ENCODE measurements at places on chromosomes 13 and 19.

DNA sequence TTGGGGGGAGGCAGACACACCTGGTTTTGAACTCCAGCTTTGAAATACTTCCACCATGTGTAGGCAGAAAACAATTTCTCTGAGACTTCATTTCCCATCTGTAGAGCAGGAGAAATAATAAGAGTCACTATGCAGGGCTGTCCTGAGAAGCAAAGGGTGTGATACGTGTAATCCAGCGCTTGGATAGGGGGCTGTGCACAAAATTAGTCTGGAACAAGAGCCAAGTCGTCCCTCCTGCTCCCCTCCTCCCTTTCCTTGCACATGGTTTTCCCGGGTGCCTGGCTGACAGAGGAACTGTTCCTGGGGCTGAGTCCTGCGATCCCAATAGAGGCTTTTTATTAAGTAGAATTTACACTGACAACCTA, 29.6 kb upstream of the UBE2L5 start:
- H3K4me3 ChIP-seq, result no peak overlapping the region
- H3K4me1 ChIP-seq, result peaks cover 75% of the 10 kb centered on the region
- DNase-seq, result no peak
- peak overlapping the region; percentile 8 for H3K27ac ChIP-seq
- H3K27me3 ChIP-seq, result no peaks in the 10 kb centered on the region

DNA sequence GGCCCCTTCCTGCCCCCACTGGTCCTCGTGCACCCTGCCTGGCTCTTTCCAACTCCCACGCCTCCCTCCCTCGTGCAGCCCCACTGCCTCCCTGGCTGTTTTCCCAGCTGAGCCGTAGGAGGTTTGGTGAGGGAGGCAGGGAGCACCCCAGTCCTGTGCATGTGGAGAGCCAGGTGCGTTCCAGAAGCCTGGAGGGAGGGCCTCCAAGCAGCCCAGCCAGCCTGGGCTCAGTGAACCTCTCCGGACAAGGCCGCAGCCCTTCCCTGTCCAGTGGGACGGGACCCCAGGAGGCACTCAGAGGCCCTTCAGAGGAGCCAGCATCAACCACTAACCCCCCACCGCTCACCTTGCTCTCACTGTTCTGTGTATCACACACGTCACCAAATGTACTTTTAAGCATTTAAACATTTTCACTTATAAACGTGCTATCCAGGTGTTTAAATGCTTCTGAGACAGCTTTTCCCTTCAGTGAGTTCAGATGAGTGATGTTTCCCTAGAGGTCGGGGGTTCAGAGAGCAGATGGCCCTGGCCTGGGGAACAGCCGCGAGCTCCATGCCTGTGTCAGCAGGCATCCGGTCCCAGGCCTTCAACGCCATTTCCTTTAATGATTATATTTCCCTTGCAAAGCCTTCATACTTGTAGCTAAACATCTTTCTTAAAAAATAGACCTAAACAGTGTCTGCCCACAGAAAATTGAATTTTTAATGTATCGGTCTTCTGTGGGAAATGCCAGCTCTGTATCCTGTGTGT, 122.6 kb downstream of the ATP11A start:
- peaks cover 36% of the 10 kb centered on the region for H3K36me3 ChIP-seq
- no peak for DNase-seq
- H3K4me3 ChIP-seq, result no peak overlapping the region

- no peak overlapping the region for H3K27ac ChIP-seq
- H3K36me3 ChIP-seq, result peaks cover 2% of the 10 kb centered on the region
- peaks cover 9% of the 10 kb centered on the region for H3K4me1 ChIP-seq
- no peak overlapping the region for H3K4me3 ChIP-seq
Observed at GRCh38 chr19:6693056-6693471, 23.1 kb upstream of the TNFSF14 start.

DNA sequence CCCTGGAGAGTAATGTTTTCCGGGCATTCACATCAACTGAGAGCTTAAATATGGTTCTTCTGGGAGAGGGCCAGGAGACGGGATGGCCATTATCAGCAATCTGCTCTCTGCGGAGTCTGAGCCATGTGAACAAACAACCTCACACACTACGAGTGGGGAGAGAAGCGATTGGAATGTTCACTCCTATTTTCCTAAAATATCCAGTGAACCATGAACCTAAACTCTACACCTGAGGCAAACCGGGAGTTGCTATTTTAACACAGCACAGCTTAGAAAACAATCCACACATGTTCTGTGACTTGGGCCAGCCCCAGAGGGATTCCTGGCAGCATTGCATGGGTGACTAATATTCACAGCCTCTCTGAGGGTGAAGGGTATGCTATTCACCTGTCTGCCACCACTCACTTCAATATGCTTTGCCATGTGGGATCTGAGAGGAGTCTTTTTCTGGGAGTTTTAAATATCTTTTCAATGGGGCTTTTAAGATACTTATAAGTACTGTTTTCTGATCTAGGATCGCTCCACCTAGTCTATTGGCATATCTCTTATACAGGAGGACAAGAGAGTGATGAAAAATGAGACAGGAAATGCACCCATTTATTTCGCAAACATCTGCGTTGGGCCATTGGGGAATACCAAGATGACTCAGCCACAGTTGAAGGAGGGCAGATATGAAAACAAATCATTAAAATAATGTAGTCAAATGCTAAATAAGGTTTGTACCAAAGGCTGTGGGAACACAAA, 72.6 kb upstream of the SERP2 start:
- peak overlapping the region; percentile 5 for H3K4me3 ChIP-seq
- H3K4me1 ChIP-seq, result peaks cover 51% of the 10 kb centered on the region
- no peak for DNase-seq
- peaks cover 3% of the 10 kb centered on the region for H3K27me3 ChIP-seq
- H3K27ac ChIP-seq, result peak overlapping the region; percentile 27

DNA sequence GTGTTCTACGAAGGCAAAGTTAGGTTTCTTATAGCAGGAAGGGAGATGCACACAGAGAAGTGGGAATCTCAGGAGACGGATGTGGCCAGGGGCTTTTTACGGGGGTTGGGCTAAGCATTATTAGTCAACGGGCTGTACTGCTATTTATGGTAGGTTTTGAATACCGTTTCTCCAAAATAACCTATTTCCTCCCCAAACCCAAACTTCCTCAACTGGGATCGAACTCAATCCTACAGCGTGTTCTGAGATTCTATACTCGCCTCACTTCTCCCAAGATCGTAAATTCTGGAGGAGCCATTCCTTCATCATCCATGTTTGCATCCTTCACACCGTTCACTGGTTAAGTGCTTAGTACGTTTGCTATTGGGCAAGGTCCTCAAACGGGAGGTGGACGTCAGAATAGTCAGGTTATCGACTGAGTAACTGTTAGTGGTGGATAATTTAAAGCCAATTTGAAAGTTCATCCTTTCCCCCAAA, 1.2 kb upstream of the TRIM13 start:
- peaks cover 32% of the 10 kb centered on the region for H3K36me3 ChIP-seq
- H3K4me1 ChIP-seq, result peaks cover 39% of the 10 kb centered on the region
- peak overlapping the region; percentile 64 for H3K27ac ChIP-seq
- no peaks in the 10 kb centered on the region for H3K27me3 ChIP-seq
- no peak for DNase-seq

- peaks cover 21% of the 10 kb centered on the region for H3K27me3 ChIP-seq
- no peak overlapping the region for H3K27ac ChIP-seq
- peaks cover 44% of the 10 kb centered on the region for H3K4me1 ChIP-seq
Observed at GRCh38 chr13:99655351-99656091, 154.2 kb downstream of the TM9SF2 start.

GRCh38 chr19:31385744-31386143, 36.5 kb upstream of the TSHZ3 start:
- no peaks in the 10 kb centered on the region for H3K4me1 ChIP-seq
- no peak for DNase-seq
- H3K27ac ChIP-seq, result no peak overlapping the region
- no peaks in the 10 kb centered on the region for H3K27me3 ChIP-seq

DNA sequence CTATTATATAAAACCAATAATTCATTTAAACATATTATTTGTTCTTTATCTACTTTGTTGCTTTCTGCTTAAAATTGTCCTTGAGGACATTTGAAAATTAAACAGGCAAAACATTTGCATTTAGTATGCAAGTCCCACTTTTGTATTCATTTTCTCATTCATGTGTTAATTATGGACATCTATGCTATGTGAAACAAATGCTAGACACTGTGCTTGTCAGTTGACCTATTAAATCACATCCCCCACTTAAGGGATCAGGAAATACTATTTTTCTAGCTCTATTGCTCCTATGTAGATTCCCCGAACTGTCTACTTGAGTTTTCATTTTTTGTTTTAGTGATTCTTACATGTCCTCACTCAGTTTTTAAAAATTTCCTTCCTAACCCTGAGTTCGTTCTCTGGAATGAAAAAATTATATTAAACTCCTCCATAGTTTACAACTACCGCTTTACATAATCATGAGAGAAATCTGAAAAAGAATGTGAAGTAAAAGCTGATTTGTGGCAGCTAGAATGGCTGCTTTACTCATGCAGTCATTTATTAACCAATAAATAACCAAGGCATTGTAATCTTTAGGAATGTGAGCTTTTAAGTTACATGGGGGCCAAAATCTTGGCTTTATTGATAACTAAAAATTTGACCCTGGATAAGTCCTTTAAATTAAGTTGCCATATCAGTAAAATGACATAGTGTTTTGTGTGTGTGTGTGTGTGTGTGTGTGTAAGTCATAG, 188.5 kb downstream of the LIG4 start:
- DNase-seq, result no peak
- H3K27ac ChIP-seq, result no peak overlapping the region
- H3K4me1 ChIP-seq, result no peaks in the 10 kb centered on the region
- no peaks in the 10 kb centered on the region for H3K36me3 ChIP-seq

GRCh38 chr19:56133858-56134653, 7.0 kb upstream of the ZNF444 start:
- no peak overlapping the region for H3K4me3 ChIP-seq
- H3K4me1 ChIP-seq, result no peaks in the 10 kb centered on the region
- no peak for DNase-seq

DNA sequence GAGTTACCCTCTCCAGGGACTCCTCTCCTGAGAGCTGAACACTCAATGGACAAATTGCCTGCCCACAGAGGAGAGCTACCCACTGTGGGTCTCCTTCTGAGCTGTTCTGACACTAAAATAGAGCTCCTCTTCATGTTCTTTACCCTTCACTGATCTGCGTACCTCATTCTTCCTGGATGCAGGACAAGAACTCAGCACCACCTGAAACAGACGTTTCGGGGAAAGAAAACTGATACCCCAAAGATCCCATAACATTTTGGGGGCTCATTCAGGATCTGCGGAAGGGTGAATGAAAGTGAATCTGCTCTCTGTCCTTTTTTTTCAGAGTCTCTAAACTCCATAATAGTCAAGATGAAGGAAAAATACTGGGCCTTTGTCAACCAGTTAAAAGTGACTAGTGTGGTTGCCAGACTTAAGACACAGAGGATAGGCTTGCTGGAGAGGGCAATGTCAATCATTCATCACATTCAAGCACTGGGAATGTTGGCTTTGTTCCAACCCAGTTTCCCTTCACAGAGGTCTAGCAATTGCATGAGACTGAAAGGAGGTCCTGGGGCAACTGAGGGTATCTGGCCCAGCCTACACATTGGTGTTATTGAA, 136.7 kb upstream of the SLITRK6 start:
- H3K27ac ChIP-seq, result no peak overlapping the region
- H3K27me3 ChIP-seq, result no peaks in the 10 kb centered on the region
- no peaks in the 10 kb centered on the region for H3K36me3 ChIP-seq

GRCh38 chr13:20457670-20458069, 68.0 kb downstream of the CRYL1 start:
- no peak overlapping the region for H3K27ac ChIP-seq
- peaks cover 33% of the 10 kb centered on the region for H3K4me1 ChIP-seq
- peaks cover 2% of the 10 kb centered on the region for H3K27me3 ChIP-seq
- DNase-seq, result no peak
- H3K36me3 ChIP-seq, result peaks cover 1% of the 10 kb centered on the region
- H3K4me3 ChIP-seq, result no peak overlapping the region

- DNase-seq, result no peak
- H3K4me3 ChIP-seq, result no peak overlapping the region
- H3K27me3 ChIP-seq, result peaks cover 14% of the 10 kb centered on the region
- no peaks in the 10 kb centered on the region for H3K4me1 ChIP-seq
Observed at GRCh38 chr13:46077265-46077664, 24.7 kb upstream of the ZC3H13 start.

- H3K4me3 ChIP-seq, result no peak overlapping the region
- DNase-seq, result no peak
- H3K27me3 ChIP-seq, result no peaks in the 10 kb centered on the region
Observed at GRCh38 chr13:71806886-71807285, 60.1 kb downstream of the DACH1 start.

- H3K36me3 ChIP-seq, result peaks cover 29% of the 10 kb centered on the region
- DNase-seq, result no peak
- no peaks in the 10 kb centered on the region for H3K27me3 ChIP-seq
- peak overlapping the region; percentile 88 for H3K27ac ChIP-seq
- peaks cover 51% of the 10 kb centered on the region for H3K4me1 ChIP-seq
Observed at GRCh38 chr13:114067886-114068651, 64.4 kb downstream of the RASA3 start.

DNA sequence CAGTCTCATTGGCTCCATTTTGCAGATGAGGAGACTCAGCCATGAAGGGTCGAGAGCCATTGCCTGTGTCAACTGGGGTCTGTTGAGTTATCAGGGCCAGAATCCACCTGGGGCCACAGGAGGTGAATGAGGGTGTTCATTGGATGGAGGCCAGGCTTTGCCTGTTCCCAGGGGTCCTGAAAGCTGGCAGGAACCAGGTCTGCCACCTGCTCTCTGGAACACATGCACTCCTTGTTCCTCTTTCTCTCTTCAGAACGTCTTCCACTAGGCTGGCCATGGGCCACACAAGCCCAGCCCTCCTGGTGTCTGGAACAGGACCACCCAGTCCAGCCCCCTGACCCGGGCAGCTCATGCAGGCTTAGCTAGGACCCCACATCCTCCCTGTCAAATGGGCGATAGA, 21.1 kb downstream of the PPP1R37 start:
- peaks cover 42% of the 10 kb centered on the region for H3K4me1 ChIP-seq
- H3K27me3 ChIP-seq, result no peaks in the 10 kb centered on the region
- no peak for DNase-seq
- H3K36me3 ChIP-seq, result peaks cover 1% of the 10 kb centered on the region
- no peak overlapping the region for H3K4me3 ChIP-seq

GRCh38 chr19:33488826-33489225, 32.8 kb downstream of the PEPD start:
- H3K27ac ChIP-seq, result no peak overlapping the region
- H3K36me3 ChIP-seq, result no peaks in the 10 kb centered on the region
- H3K4me3 ChIP-seq, result no peak overlapping the region
- no peaks in the 10 kb centered on the region for H3K4me1 ChIP-seq
